ENCODE measurements at places on chromosomes 7 and 10.

DNA sequence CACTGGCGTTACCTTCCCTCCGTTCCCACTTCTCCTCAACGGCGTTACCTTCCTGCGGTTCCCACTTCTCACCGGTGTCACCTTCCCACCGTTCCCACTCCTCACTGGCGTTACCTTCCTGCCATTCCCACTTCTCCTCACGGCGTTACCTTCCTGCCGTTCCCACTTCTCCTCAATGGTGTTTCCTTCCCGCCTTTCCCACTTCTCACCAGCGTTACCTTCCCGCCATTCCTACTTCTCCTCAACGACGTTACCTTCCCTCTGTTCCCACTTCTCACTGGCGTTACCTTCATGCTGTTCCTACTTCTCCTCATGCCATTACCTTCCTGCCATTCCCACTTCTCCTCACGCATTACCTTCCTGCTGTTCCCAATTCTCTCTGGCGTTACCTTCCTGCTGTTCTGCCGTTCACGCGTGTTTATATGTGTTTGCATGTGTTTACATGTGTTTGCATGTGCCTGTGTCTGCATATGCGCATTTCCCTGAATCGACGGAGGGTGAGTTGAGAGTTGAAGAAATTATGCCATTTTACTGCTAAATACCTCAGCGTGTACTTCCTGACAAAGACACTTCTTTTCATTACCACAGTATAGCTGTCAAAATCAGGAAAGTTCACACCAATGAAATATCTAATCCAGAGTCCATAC is 23.2 kb upstream of the CFAP46 start:
- peaks cover 4% of the 10 kb centered on the region for H3K4me1 ChIP-seq
- DNase-seq = no peak

- no peak overlapping the region for H3K27ac ChIP-seq
- DNase-seq = peak; percentile 20
- no peaks in the 10 kb centered on the region for H3K4me1 ChIP-seq
- H3K36me3 ChIP-seq = no peaks in the 10 kb centered on the region
- no peaks in the 10 kb centered on the region for H3K27me3 ChIP-seq
- no peak overlapping the region for H3K4me3 ChIP-seq
These were observed 94.2 kb downstream of the CD36 start for GRCh38 chr7:80732630-80733029.

DNA sequence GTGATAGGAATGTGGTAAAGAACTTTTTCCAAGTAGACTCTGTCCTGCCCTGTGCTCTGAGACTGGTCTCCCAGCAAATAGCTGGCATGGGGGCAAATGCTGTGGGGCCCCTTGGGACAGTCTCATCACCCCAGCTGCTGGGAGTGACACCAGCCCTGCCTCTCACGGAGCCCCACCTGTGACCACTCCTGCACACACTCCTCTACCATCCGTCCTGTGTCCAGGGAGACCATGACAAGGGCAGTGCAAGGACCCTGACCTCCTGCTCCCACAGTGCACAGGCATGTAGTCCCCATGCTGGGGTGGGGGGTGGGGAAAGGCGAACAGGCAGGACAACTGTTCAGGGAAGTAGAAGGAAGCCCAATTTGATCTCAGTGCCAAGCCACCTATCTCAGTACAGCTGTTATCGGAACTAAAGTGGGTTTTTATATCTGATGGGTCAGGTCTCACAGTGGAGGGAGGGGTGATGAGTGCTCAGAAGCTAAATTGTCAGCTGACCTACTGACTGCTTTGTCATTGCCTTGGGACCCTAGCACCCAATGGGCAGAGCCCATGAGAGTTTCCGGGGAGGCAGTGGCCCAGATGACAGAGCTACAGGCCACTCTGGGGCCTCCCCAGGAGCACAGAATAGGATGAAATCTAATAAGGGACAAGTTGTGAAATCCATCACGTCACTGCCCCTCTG is 24.5 kb downstream of the VSTM4 start:
- no peak overlapping the region for H3K4me3 ChIP-seq
- H3K36me3 ChIP-seq = no peaks in the 10 kb centered on the region
- no peak overlapping the region for H3K27ac ChIP-seq
- no peaks in the 10 kb centered on the region for H3K27me3 ChIP-seq
- no peaks in the 10 kb centered on the region for H3K4me1 ChIP-seq

- no peaks in the 10 kb centered on the region for H3K36me3 ChIP-seq
- H3K27ac ChIP-seq = no peak overlapping the region
- H3K27me3 ChIP-seq = no peaks in the 10 kb centered on the region
- DNase-seq = no peak
- H3K4me1 ChIP-seq = peaks cover 9% of the 10 kb centered on the region
These were observed 189.5 kb downstream of the JAZF1 start for GRCh38 chr7:27991006-27991528.

DNA sequence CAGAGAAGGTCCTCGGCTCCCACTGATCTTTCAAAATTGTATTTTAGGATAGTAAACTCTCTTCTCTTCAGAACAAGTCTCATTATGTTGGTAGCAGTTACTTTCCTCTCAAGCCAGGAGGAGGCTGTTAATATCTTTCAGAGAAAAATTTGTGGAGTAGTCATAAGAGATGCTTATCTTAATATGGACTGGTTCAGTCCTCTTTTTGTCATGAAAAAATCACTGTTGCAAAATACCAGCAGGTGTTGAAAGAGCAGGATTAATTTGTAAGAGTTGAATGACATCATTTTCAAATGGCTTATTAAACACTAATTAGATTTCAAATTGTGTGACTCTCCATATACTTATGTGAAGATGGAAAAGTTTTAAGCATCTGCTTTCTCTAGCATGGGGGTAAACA is 662.5 kb downstream of the POM121L12 start:
- DNase-seq = no peak
- H3K27me3 ChIP-seq = no peaks in the 10 kb centered on the region
- H3K4me3 ChIP-seq = no peak overlapping the region
- no peaks in the 10 kb centered on the region for H3K4me1 ChIP-seq
- H3K36me3 ChIP-seq = no peaks in the 10 kb centered on the region

DNA sequence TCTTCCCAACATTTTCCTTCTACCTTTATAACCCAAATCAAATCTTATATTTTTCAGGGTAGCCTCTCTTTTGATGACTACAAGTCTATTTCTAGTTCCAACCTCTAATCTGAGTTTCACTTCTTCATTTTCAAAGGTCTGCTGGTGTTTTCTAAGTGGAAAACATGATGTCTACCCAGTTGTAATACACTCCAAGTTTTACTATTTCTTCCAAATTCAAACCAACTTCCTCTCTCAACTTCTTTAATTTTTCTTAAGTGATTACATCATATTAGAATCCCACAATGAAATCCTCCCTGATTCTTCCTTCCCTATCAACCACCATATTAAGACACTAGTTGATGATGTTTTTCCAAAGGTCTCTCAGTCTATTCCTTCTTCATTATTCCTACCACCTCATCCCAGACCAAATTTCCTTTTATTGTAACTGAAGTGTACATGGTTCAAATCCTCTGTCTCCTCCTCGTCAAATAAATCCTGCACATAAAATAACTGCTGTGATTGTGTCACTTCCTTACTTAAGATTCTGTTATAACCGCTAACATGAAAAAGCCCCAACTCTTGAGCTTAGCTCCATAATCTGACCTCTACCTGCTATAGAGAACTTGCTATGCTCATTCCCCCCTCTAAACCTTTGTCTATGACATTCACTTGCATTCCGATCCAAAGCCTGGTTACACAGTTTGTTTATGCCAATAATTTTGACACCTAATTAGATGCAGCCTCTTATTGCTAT is 12.7 kb downstream of the TAS2R38 start:
- H3K36me3 ChIP-seq = no peaks in the 10 kb centered on the region
- H3K27me3 ChIP-seq = no peaks in the 10 kb centered on the region
- H3K4me1 ChIP-seq = no peaks in the 10 kb centered on the region
- no peak overlapping the region for H3K27ac ChIP-seq

GRCh38 chr7:17599733-17600339 is 301.4 kb downstream of the AHR start:
- no peak for DNase-seq
- no peaks in the 10 kb centered on the region for H3K36me3 ChIP-seq
- H3K4me3 ChIP-seq = no peak overlapping the region
- no peaks in the 10 kb centered on the region for H3K4me1 ChIP-seq
- no peaks in the 10 kb centered on the region for H3K27me3 ChIP-seq

- DNase-seq = no peak
- no peak overlapping the region for H3K27ac ChIP-seq
- no peak overlapping the region for H3K4me3 ChIP-seq
- H3K27me3 ChIP-seq = peaks cover 15% of the 10 kb centered on the region
These were observed 216.5 kb downstream of the RAB11FIP2 start for GRCh38 chr10:117830205-117830604.

DNA sequence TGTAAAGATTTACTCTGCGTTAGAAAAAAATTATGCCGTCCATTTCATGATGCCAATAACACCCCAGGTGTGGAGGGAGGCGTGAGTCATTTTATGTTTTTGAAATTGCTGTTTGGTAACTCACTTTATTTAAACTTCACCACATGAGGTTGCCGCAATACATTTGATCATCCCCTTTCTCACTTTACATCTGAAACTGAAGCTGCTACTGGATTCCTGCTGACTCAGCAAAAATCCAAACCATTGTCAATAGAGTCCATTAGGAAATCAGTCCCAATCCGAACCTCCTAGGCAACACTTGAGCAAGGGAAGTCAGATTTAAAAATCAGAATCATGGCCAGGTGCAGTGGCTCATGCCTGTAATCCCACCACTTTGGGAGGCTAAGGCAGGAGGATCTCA is 136.6 kb upstream of the SVIL start:
- H3K27ac ChIP-seq = no peak overlapping the region
- H3K4me1 ChIP-seq = peaks cover 7% of the 10 kb centered on the region
- no peak overlapping the region for H3K4me3 ChIP-seq

GRCh38 chr10:78362406-78363022 is 328.9 kb downstream of the RPS24 start:
- peaks cover 58% of the 10 kb centered on the region for H3K4me1 ChIP-seq
- no peak overlapping the region for H3K27ac ChIP-seq
- H3K27me3 ChIP-seq = no peaks in the 10 kb centered on the region
- no peaks in the 10 kb centered on the region for H3K36me3 ChIP-seq
- no peak overlapping the region for H3K4me3 ChIP-seq
- no peak for DNase-seq

DNA sequence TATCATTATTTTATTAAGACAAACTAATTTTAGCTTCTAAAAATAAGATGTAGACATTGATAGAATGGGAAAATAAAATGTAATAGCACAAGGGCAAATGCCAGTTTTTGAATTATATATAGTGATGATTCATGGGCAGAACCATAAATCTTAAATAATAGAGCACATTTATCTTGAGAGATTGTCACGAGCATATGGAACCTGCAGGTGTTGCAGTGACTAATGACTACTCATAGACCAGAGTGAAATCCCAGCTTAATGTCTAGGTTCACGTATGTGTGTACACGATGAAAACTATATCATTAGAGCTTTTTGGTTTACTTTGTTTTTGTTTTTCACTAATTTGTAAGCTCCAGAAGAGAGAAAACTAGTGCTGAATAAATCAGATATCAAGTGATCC is 150.2 kb upstream of the CACNA2D1 start:
- no peak for DNase-seq
- H3K36me3 ChIP-seq = no peaks in the 10 kb centered on the region
- H3K4me1 ChIP-seq = peaks cover 55% of the 10 kb centered on the region

GRCh38 chr7:44334734-44335097 is 9.3 kb upstream of the CAMK2B start:
- no peaks in the 10 kb centered on the region for H3K4me1 ChIP-seq
- DNase-seq = no peak
- peaks cover 24% of the 10 kb centered on the region for H3K27me3 ChIP-seq
- no peak overlapping the region for H3K27ac ChIP-seq
- H3K36me3 ChIP-seq = no peaks in the 10 kb centered on the region
- H3K4me3 ChIP-seq = no peak overlapping the region

GRCh38 chr7:138951953-138952352 is 29.2 kb downstream of the KIAA1549 start:
- no peak for DNase-seq
- H3K4me3 ChIP-seq = no peak overlapping the region
- no peaks in the 10 kb centered on the region for H3K27me3 ChIP-seq
- no peaks in the 10 kb centered on the region for H3K4me1 ChIP-seq

DNA sequence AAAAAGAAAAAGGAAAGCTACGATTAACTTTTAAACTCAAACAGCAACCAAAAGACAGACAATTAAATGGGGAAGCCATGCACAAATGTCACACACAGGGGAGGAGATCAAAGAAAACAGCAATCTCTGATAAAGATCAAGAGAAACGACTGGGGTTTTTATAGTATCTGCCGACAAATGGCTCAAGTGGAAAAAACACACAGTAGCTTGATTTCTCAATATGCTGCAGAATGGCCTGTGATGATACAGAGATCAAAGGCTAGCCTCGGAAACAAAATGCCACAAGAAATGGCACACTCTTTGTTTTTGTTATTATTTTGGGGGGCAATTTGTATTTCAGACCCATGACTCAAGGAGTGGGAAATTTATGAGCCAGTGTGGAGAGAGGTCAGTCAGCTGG is 126.1 kb downstream of the TEX36 start:
- no peaks in the 10 kb centered on the region for H3K4me1 ChIP-seq
- no peaks in the 10 kb centered on the region for H3K27me3 ChIP-seq
- H3K36me3 ChIP-seq = no peaks in the 10 kb centered on the region
- no peak overlapping the region for H3K27ac ChIP-seq
- DNase-seq = no peak
- no peak overlapping the region for H3K4me3 ChIP-seq

DNA sequence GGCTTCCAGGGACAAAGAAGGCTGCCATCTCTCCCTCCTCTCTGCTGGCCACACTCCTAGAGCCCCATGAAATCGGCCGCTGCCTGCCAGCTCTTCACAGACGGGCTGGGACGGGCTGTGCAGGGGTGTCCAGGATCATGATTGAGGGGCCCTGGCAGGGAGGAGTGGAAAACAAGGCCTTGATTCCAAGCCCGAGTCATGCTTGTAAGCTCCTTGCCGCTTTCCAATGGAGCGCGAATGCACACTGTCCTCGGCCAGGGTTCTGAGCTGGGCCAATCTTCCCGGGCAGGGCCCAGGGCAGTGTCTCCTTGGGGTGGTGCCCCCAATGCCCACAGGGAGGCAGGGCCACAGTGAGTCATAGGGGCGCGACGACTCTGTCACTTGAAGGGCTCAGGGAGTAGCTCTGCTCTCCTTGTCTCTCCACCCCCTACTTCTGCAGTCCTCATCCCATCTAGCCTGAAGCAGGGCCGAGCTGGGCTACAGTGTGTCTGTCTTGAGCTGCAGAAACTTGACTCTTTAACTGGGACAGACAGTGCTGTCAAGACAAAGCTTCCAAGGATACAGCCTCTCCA is 186.2 kb upstream of the SVIL start:
- H3K4me3 ChIP-seq = no peak overlapping the region
- H3K4me1 ChIP-seq = no peaks in the 10 kb centered on the region
- H3K27me3 ChIP-seq = no peaks in the 10 kb centered on the region
- H3K36me3 ChIP-seq = no peaks in the 10 kb centered on the region
- no peak for DNase-seq
- H3K27ac ChIP-seq = no peak overlapping the region

DNA sequence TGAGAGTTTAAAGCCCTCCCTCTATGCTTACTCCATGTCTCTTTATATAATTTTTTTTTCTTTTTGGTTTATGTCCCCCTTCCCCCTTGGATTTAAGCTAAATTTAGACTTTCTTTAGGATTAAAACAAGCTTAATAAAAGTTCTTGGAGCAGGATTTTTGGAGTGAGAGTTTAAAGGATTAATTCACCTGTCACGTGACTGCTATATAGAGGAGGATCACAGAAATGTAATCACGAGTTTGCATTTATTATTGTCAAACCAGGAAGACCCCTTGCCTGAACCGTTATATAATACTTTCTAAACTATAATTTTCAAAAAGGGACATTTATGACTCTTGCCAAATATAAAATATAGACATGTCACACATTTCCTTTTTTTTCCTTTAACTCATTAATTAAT is 78.1 kb upstream of the IMMP2L start:
- no peak overlapping the region for H3K4me3 ChIP-seq
- no peaks in the 10 kb centered on the region for H3K36me3 ChIP-seq
- H3K4me1 ChIP-seq = no peaks in the 10 kb centered on the region
- H3K27ac ChIP-seq = no peak overlapping the region
- DNase-seq = no peak
- peaks cover 10% of the 10 kb centered on the region for H3K27me3 ChIP-seq
